ENCODE measurements at places on chromosomes 12 and 14. TPM values are rescaled to one million over a fixed set of nuclear protein-coding genes. Genes with fewer than 3 reads are reported as not detected.

Gene SLC25A47
- not detected for total RNA-seq

Gene CMTM5
- total RNA-seq = 0.98 TPM

Gene GPX2
- not detected for total RNA-seq

Gene CCND2
- 0.15 TPM for total RNA-seq

Gene PXMP2
- total RNA-seq = 55.4 TPM

All from A375 (cell line).